ENCODE measurements at places on chromosomes 3 and 15.

GRCh38 chr3:9500108-9501050 lies 53.2 kb downstream of the LHFPL4 start:
- DNase-seq = no peak

DNA sequence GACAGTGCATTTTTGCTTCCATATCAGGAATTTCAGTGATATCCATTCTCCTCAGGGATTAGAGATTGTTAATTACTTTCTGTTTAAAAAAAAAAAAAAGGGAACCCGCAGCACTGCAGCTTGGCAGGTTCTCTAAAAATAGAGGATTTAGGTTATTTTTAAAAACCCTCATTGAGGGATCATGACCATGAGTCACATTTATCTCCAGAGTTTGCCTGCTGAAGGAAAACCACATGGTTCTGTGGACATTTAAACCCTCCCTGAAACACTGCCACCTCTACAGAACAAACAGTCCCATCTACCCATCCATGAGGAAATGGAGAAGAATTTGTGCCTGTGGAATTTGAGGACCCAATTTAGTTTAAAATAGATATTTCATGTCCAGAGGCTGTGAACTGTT lies 66.2 kb upstream of the UBE2E1 start:
- DNase-seq = no peak

GRCh38 chr3:186440891-186441290 lies 78.9 kb upstream of the DGKG start:
- no peak for DNase-seq

GRCh38 chr3:186772281-186772694 lies 11.1 kb upstream of the EIF4A2 start:
- DNase-seq = no peak

GRCh38 chr15:82624008-82624407 lies 23.2 kb downstream of the CPEB1 start:
- DNase-seq = no peak

DNA sequence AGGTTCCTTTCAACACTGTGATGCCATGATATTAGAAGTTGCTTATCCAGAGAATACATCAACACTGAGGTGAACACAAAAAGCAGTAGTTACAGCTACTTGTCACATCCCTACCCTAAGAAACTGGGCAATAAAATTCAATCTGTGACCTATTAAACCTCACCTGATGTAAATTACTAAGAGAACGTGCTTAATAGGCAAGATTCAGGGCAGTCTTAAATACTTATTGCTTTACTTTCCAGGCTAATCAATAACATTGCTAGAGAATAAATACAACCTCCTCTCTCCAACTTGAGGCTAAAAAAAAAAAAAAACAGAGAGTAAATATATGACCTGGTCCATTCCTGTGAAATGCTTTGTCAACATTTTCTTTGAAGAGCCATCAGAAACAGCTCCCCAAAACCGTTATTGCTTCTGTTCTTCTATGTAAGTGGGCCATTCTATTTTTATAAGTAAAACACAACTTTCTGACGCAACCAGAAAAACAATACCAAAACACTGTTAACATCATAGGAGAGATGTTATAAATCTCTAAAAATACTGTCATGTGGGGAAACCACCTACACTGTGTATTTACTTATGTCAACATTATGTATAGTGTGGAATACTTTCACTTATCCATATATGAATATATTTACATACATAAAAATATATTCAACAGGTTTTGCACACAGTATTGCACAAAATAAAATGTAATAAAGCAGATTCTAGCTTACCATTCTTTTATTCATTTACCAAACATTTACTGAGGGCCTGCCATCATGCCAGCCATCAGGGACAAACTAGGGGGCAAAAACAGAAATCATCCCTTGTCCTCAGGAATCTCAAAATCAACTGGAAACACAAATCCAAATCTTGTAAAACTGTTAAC lies 2.7 kb downstream of the NKIRAS1 start:
- DNase-seq = no peak

DNA sequence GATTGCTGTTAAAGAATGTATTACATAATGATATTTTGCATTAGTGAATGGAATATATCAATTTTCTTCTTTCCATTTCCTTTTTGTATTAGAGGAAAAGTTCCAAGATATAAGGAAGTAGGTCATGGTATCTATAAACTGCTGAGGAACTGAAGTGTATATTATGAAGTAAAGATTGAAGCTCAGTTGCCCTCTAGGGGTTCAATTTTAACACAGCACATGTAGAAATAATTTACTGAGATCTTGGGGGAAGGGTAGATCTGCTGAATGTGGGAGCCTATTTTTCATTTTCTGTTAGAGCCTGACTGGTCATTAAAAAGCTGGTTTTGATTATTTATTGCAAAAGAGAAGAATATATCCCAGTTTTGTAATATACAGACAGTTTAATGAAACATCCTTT lies 45.2 kb downstream of the CMC1 start:
- DNase-seq = no peak

DNA sequence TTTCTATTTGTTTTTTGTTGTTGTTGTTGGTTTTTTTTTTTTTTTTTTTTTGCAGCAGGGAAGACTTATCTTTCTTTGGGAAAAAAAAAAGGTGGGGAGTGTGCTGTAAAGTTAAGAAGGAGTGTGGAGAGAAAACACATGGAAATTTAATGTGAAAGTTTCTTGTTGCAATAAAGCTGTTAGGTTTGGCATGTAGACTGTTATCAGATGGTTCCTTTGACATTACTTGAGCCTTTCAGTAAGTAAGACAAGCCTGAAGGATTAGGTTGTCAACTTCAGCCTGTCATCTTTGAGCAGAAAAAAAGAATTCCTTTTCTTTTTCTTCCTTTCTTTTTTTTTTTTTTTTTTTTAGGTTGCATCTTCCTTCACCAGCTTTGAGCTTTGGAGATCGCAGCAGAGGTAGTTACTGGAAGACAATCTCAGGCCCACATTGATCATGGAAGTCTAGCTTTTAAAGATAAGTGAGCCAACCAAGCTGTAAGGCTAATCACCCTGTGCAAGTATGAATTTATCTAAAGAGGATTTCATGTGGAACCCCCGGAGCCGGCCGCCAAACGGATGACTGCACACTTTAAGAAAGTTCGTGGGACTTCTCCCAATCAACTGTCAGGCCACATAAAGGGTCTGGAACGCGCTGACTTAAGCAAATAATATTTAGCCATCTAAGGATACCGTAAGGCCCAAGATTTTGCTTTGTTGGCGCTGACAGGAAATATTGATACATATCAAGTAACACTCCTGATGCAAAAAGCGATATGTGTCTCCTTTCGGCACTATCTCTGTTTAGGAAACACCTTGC lies 1040.1 kb upstream of the NR2F2 start:
- no peak for DNase-seq

All from bone marrow (tissue), 2 donors.